ENCODE measurements at places on chromosomes 12 and 14. TPM values are rescaled to one million over a fixed set of nuclear protein-coding genes. Genes with fewer than 3 reads are reported as not detected.

The NANOG gene
- 0.52 TPM for total RNA-seq

The IL31 gene
- total RNA-seq, result not detected

The HELB gene
- total RNA-seq, result 2.6 TPM

The PKP2 gene
- 5.2 TPM for total RNA-seq

The SCN8A gene
- 0.52 TPM for total RNA-seq

The NGB gene
- not detected for total RNA-seq

The TMEM253 gene
- not detected for total RNA-seq

The KLHDC1 gene
- 20.9 TPM for total RNA-seq

The KLHL33 gene
- 2.1 TPM for total RNA-seq

The C12orf42 gene
- total RNA-seq, result 1.0 TPM

The SOAT2 gene
- under 0.01 TPM for total RNA-seq

The CAPS2 gene
- total RNA-seq, result 6.8 TPM

The PZP gene
- total RNA-seq, result 1.0 TPM

The LRTM2 gene
- not detected for total RNA-seq

The LRCOL1 gene
- total RNA-seq, result 1.0 TPM

The AMIGO2 gene
- 1.6 TPM for total RNA-seq

The LAG3 gene
- not detected for total RNA-seq

The STAC3 gene
- total RNA-seq, result 166 TPM

The OTX2 gene
- total RNA-seq, result not detected

The MIA2 gene
- total RNA-seq, result 15.7 TPM

The NOVA1 gene
- 12.5 TPM for total RNA-seq

The GPR137C gene
- 1.6 TPM for total RNA-seq

The COPZ1 gene
- total RNA-seq, result 62.6 TPM

The AQP6 gene
- 0.52 TPM for total RNA-seq

The SMIM10L1 gene
- 4.7 TPM for total RNA-seq

The KMT2D gene
- total RNA-seq, result 26.1 TPM

The FERMT2 gene
- total RNA-seq, result 98.6 TPM

The TAS2R8 gene
- not detected for total RNA-seq

The GPR132 gene
- total RNA-seq, result 1.6 TPM

The AMN gene
- total RNA-seq, result 1.0 TPM

The P2RX2 gene
- not detected for total RNA-seq

The KITLG gene
- total RNA-seq, result 14.6 TPM

The DCAF5 gene
- total RNA-seq, result 20.9 TPM

The LUM gene
- total RNA-seq, result 396 TPM

The MUCL1 gene
- not detected for total RNA-seq

The ADAM20 gene
- 2.1 TPM for total RNA-seq

The PMCH gene
- not detected for total RNA-seq

The ADGRD1 gene
- 7.8 TPM for total RNA-seq

The OTUB2 gene
- total RNA-seq, result 1.0 TPM

The RPL10L gene
- not detected for total RNA-seq

The DENND5B gene
- 29.2 TPM for total RNA-seq

The WNT5B gene
- total RNA-seq, result 30.3 TPM

The GTF2A1 gene
- 14.6 TPM for total RNA-seq

The TAS2R13 gene
- 4.2 TPM for total RNA-seq

The TROAP gene
- 3.1 TPM for total RNA-seq

The SLC7A8 gene
- 4.7 TPM for total RNA-seq

The LMO3 gene
- 2.6 TPM for total RNA-seq

The RILPL1 gene
- 5.2 TPM for total RNA-seq

The PLCZ1 gene
- total RNA-seq, result not detected

The FOXN4 gene
- not detected for total RNA-seq

The DDN gene
- total RNA-seq, result 18.8 TPM

All from skeletal muscle tissue (tissue), 5 donors.